HL-60 (cell line): ENCODE measurements at places on chromosomes 7 and 10.

GRCh38 chr7:13538669-13539068, 450.8 kb downstream of the ETV1 start:
- no peak for DNase-seq

- no peak for DNase-seq
Measured at GRCh38 chr10:71965623-71966022, 1.4 kb downstream of the CHST3 start.

DNA sequence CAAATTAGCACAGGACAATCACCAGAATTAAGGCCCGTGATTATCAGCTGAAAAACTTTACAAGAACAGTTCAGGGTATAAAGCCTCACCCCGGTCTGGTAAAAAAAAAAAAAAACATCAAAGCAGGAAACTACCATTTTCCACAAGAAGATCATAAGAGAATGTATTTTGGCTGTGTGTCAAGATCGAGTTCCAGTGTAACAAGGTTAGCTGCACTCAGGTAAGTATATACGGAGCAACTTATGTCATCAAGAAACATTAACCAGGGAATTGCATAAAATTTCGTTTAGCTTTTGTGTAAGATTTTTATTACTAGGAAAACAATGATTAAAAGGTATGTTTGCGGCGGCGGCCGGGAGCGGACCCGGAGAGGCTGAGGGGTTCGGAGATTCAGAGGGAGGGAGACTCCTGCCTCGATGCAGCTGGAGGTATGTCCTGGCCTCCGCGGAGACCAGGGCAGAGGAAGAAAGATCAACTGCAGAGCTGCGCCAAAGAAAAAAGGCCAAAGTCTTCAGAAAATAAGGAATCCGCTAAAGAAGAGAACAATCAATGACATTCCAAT, 533.8 kb upstream of the CNTNAP2 start:
- no peak for DNase-seq

- no peak for DNase-seq
Measured at GRCh38 chr7:50766106-50766848, 16.4 kb downstream of the GRB10 start.

GRCh38 chr10:104485632-104486031, 132.0 kb downstream of the CFAP58 start:
- DNase-seq: no peak

GRCh38 chr7:6317797-6318438, 45.5 kb upstream of the CYTH3 start:
- DNase-seq: no peak

DNA sequence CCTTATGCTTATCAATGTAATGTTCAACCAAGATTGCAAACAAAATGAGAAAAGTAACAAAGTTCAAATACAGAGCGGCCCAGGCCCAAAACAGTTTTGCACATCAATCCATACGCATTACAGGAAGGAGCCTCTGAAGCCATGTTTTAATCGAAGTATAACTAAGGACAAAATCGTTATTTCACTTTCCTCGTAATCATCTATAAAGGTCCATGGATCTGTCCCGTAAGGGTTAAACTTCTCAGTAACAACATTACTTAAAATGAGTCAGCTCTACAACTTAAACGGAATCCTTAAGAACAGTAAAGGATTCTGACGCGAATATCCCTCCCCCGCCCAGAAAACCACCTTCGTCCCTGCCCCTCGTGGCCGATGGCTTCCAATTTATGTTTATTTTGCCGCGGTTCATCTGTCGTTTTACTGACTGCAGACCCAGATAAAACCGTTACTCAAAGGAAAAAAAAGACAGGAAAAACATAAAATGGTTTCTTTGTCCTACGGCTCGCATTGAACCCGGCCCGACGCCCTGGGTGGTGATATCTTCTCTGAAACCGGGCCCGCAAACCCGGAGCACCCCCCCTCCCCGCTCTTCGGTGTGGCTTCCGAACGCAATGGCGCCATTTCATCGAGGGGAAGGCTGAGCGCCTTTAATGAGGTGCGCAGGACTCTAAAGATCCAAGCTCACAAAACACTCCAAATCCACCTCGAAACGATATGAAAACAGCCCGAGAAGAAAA, 1.1 kb downstream of the HNRNPA2B1 start:
- DNase-seq: no peak

DNA sequence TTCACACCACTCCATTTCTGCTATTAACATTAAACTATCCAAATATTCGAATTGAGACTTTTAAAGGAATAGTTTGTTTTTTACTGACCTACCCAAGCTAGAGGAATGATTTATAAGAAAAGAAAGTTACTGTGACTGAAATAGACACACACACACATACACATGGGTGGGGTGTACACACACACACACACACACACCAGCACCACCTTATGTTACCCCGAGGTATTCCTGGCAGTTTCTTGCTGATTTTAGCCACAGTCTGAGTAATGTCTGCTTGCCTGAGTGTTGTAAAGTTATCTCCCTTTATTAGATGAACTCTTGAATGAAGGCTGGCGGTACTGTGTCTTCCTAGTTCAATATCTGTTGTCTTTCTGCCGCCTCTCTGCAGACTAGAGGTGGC, 91.3 kb upstream of the PRKG1 start:
- no peak for DNase-seq

- no peak for DNase-seq
Measured at GRCh38 chr10:69434926-69435325, 16.3 kb upstream of the TSPAN15 start.

GRCh38 chr10:58094985-58095718, 172.5 kb downstream of the IPMK start:
- no peak for DNase-seq

- no peak for DNase-seq
Measured at GRCh38 chr10:105855791-105856190, 1214.7 kb downstream of the SORCS3 start.

DNA sequence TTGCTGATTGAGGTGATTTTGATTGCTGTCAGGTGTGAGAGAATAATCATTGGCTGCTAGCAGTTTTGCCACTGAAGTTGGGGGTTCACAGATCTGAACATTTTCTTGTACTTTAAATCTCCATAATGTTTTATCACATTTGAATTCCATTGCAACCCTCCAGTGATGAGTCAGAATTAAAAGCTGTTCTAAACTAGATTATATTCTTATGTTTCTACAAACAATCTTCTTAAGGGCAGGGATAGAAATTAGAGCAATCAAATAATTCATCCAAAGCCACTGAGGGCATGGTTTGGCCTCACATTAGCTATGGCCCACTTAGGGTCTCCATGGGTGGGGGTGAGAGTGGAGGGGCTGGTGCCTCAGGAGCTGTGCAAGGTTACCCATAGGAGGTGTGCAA, 53.0 kb upstream of the RPA3 start:
- DNase-seq: no peak

GRCh38 chr7:44540592-44541027, 520 bp downstream of the NPC1L1 start:
- no peak for DNase-seq

DNA sequence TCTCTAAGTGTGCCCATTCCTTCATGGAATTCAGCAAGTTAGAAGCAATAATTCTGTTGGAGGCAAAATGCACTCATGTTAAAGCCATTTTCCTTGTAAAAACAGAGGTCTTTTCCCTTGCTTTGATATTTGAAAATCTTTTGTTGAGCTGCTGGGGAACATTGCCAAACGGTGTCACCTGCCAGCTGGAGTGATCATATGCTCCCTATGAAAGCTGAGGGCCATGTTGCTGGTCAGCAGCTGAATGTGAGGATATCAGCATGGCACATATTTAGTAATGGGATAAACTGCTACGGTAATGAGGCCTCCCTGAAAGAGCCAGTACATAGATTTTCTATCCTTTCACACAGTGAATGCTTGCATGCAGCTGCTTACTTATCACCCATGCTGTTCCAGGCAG, 224.3 kb downstream of the THSD7A start:
- no peak for DNase-seq

DNA sequence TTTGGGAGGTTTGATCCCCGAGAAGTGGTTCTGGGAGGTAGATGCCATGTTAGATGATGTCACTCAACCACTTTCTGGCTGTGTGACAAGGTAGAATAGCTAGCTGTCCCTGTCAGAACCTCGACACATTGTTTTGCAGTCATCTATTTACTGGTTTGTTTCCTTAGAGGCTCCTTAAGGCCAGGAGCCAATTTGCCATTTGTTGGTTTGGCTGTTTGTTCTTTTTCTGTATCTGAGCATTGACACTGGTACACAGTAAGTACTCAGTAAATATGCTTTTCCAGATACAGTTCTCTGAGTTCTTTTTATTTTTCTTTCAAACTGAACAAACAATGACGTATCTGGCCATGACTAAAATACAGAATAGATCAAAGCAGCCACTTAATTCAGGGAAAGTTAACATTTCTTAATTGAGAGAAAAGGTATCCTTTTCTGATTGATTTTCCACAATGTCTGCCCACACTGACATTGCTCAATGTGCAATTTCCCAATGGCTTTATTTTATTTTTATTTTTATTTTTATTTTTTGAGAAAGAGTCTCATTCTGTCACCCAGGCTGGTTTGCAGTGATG, 121.6 kb downstream of the SPAG6 start:
- no peak for DNase-seq

DNA sequence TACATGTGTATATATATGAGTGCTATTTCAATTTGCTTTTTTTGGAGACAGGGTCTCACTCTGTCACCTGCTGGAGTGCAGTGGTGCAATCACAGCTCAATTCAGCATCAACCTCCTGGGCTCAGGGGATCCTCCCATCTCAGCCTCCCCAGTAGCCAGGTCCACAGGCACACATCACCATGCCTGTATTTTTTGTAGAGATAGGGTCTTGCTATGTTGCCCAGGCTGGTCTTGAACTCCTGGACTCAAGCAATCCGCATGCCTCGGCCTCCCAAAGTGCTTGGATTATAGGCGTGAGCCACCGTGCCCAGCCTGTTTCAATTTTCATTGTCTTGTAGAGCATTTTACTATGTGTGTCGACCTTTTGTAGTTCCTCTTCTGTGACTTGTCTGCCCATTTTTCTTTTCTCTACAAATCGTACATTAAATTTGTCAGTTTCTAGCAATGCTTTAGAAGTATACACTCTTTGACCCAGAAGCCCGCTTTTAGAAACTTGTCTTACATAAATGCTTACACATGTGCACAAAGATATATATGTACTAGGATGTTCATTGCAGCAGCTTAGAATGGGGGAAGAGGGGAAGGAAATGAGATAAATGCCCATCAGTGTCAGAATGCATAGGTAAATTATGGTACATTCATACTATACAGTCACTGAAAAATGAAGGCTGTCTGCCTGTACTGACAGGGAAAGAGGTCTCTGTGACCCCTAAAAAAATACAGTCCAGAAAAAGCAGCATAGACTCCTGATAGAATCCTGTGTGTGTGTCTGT, 12.2 kb upstream of the RFC2 start:
- DNase-seq: no peak

DNA sequence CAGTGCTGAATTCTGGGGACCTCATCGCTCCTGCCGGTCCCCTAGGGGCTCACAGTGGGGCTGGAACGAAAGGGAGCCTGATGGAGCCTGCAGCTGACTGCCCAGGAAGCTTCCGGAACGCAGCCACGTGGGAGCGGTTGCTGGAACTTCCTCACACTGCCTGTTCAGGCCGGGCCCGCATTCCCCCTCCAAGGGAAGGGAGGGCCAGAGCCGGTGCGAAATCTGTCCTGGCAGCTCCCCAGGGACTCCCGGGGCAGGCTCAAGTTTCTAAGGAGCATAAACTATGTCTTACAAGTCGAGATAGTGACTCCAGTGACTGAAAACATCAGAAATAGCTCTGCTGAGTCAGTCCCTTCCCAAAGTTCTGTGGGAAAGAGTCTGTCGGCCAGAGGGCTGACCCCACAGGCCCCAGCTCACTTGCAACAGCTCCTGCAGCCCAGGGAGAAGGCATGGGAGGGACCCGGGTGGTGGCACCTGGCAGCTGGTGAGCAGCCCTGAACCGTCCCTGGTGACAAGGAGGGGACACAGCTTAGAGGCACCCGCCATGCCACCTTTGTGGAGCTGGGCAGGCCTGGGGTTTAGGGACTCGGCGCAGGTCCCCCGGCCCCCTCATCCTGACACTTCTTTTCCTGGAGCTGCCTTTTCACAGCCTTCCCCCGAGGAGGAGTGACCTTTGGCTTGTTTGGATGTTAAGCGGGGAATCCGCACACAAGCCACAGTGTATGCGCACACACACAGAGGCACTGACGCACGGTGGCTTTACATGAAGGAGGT, 47.6 kb downstream of the PDGFA start:
- DNase-seq: no peak

DNA sequence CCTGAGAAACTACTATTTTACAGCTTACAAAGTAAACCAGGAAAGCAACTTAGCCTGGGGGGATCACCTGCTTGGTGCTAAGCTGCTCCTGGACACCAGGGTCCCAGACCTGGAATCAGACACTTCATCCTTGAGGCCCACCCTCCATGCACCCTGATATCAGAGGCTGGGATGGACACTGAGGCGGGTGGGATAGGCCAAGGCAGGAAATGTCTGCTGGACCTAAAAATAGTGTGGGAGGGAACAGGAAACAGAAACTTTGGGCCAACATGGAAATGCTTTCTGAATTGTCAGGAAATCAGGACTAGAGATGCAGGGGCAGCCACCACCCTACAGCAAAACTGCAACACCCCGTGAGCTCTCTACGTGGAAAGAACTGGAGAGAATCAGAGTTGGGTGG, 101.5 kb upstream of the PODXL start:
- no peak for DNase-seq

DNA sequence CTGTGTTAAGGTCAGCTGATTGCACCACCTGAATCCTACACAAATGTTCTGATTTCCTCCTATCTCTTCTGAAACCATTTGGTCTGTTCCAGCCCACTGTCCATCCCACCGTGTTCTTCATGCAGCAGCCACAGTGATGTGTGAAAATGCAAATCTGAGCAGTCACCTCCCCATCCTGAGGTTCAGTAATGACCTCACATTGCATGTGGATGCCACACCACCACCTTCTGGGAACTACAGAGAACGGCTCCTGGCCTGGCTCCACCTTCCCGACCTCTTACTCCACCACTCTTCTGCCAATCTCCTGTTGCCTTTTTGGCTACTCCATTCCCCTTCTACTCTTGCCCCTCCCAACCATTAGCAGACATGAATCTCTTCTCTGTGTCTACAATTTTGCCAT, 244.4 kb downstream of the TNS3 start:
- no peak for DNase-seq

- DNase-seq: peak; percentile 34
Measured at GRCh38 chr7:38273286-38273995, at the start of gene TARP. Gene TARP (minus strand): TSS chr7:38273636.

DNA sequence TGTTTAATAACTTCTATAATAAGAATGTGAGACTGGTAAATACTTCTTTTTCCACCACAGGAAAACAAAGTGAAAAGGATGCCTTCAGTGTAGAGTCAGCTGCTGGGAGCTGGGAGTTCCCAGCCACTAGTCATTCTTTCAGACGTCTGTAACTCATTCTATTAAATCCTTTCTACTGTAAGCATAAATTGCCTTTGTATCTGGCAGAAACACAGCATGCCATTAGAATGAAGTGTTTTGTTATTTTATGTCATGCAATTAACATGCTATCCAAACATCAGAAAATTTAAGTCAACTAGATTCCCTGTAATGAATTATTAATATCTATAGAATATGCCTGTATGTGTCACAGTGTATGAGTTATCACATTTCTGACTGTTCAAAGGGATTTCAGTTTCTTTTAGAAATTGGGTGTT, 14.3 kb downstream of the BPGM start:
- DNase-seq: no peak

GRCh38 chr7:1124164-1124563, 35.8 kb downstream of the ZFAND2A start:
- no peak for DNase-seq

- no peak for DNase-seq
Measured at GRCh38 chr10:131732631-131733127, 168.1 kb upstream of the PPP2R2D start.

GRCh38 chr10:90437452-90437851, 420.4 kb downstream of the HTR7 start:
- DNase-seq: no peak

- DNase-seq: no peak
Measured at GRCh38 chr10:63388421-63389031, 77.3 kb downstream of the JMJD1C start.

- DNase-seq: no peak
Measured at GRCh38 chr10:86758189-86759072, 2.0 kb downstream of the BMPR1A start.
